NCI-H524 (cell line): ENCODE measurements at places on chromosomes 3 and 15.
A peak's percentile ranks its signal among the peaks of the same experiment; 100 is the strongest.

DNA sequence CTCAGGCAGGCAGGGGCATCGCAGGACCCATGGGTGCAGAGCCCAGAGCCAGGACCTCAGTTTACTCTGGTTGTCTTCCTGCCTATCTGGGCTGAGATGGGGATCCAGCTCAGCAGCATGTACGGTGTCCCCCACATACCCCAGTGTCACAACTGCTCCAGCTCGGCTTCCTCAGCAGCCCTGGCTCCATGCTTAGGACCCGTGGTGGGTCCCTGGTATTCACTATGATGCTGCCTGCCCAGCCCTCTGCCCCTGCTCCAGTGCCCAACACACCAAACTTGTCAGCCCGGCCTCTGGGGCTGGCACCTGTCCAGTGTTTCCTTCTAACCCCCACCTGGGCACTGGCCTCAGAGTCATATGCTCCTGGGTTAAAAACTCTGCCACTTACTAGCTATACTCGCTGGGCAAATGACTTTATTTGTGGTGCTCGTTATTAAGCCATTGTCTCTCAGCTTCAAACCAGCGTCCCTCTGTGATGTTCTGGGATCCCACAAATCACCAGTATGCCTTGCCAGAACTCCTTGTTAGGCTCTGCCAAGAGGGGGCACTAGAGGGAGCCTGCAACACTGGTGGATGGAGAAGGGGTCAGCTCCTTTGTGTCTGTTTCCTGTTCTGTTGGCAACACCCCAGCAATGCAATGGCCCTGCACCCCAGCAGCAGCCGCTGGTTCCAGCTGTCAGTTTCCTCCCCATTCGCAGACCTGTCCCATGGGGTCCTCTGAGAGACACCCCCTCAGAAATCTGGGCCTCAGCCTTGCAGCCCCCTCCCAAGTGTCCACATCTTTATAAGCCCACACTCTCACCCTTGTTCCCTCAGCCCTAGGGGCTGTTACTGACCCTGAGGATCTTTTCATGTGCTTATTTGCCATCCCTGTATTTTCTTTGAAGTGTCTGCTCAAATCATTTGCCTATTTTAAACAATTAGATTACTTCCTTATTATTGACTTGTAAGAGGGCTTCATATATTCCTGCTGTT, 24.1 kb upstream of the MRPS22 start:
- DNase-seq, result no peak

- DNase-seq, result no peak
Observed at GRCh38 chr3:11600501-11601282, 43.0 kb downstream of the VGLL4 start.

DNA sequence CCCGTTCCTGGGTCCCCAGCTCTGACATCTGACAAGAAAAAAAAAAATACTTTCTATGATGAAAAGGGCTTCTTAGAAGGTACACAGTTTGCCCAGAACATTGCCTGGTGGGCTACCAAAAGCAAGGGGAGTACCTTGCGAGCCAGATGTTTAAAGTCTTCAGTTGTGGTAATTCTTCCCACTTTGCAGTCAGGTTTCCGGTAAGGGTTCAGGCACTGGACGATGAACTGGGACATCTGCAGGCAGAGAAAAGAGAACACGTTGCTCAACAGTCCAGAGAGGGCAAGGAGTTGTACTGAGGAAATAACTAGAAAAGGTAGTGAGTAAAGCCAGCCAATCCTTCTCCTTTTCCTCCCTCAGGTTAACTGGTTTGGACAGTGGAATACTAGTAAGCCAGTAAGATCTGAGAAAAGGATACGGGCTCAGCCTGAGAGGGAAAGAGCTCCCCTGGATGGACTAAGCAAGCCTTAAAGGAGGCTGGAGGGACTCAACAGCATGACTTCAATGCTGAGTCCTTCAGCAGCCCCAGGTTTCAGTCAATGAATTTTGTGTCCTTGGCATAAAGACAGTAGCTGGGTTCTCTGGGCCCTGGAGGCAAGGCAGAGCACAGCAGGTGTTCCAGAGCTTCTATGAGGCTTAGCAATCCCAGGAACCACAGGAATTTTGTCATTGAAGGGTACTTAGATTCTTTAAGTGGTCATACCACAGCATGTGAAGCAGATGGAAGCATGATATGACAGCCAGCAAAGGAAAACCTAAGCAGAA, 38.2 kb downstream of the NBEAL2 start:
- DNase-seq, result peak; percentile 35

- DNase-seq, result no peak
Observed at GRCh38 chr3:9121366-9122001, 128.0 kb downstream of the SRGAP3 start.

DNA sequence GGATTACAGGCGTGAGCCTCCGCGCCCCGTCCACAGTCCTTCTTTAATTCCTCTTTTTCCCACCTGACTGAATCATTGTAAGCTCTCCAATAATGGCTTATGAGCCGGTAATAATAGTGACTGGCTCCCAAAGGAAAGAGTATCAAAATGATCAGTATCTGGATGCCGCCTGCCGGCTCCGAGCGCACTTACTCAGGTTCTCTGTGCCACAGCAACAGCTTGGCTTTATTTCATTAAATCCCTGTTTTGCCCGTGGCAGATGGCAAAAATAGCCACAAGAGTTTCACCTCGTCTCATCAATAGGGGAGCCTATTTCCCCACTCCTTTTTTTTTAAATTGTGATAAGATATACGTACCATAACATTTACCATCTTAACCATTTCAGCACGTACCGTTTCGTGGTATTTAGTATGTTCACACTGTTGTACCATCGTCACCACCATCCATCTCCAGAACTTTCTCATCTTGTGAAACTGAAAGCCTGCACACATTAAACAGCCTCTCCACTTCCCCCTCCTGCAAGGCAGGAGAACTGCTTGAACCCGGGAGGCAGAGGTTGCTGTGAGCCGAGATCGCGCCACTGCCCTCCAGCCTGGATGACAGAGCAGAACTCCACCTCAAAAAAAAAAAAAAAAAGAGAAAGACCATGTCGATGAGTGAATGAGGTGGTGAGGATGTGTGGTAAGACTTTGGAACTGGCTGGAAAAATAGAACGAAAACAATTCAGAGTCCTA, 80.7 kb upstream of the DLG1 start:
- peak; percentile 84 for DNase-seq

GRCh38 chr15:51162865-51163762, 68.4 kb upstream of the TNFAIP8L3 start:
- DNase-seq, result peak; percentile 61

- DNase-seq, result no peak
Observed at GRCh38 chr3:38114052-38114874, 22.7 kb downstream of the ACAA1 start.

- DNase-seq, result peak; percentile 38
Observed at GRCh38 chr3:85576091-85576690, 617.4 kb downstream of the CADM2 start.

GRCh38 chr15:66647358-66647757, 54.7 kb upstream of the SMAD6 start:
- no peak for DNase-seq

- no peak for DNase-seq
Observed at GRCh38 chr15:47296881-47297280, 420.4 kb upstream of the SEMA6D start.

GRCh38 chr15:74060251-74060650, 22.1 kb downstream of the GOLGA6A start:
- DNase-seq, result no peak

- no peak for DNase-seq
Observed at GRCh38 chr3:103075282-103075681, 640.5 kb downstream of the ZPLD1 start.

GRCh38 chr3:8868996-8869395, 94.3 kb downstream of the RAD18 start:
- DNase-seq, result no peak

GRCh38 chr3:117427081-117427480, 717.5 kb downstream of the TUSC7 start:
- peak; percentile 99 for DNase-seq

- no peak for DNase-seq
Observed at GRCh38 chr3:22421589-22421988, 670.6 kb upstream of the ZNF385D start.

DNA sequence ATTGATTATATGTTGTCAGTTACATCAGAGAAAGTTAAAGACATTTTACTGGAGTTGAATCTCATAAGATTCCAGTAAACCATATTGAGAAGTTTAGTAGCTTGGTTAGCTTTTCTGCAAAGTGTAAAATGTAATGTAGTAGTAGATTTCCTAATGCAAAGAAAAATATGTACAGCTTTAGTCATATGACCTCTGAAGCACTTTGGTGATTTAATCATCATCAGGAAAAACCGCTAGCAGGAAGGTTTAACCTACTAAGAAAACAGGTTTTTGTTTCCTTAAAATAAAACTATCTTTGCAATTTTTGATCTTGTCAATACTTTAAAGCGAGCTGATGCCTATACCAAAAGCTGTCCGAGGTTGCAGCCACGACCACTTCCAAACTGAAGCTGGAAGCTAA, 364.6 kb upstream of the ZNF385D start:
- DNase-seq, result no peak

DNA sequence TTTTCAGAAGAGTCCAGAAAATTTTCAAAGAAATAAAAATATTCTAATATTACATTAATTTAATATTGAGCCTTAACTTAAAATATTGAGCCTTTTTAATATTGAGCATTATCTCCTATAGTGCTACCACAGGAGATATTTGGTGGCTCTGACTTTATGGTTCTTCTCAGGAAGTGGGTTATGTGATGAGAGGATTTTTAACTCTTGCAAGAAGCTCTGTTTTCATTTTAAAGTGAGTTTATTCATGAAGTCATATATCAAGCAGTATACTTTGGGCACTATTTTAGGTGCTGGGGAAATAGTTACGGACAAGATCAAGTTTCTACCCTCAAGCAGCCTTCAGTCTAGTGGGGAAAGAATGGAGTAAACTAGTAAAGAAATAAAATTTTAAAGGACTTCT, 13.4 kb upstream of the MBNL1 start:
- no peak for DNase-seq

- DNase-seq, result peak; percentile 37
Observed at GRCh38 chr15:84035399-84035766, 200.2 kb upstream of the GOLGA6L4 start.

DNA sequence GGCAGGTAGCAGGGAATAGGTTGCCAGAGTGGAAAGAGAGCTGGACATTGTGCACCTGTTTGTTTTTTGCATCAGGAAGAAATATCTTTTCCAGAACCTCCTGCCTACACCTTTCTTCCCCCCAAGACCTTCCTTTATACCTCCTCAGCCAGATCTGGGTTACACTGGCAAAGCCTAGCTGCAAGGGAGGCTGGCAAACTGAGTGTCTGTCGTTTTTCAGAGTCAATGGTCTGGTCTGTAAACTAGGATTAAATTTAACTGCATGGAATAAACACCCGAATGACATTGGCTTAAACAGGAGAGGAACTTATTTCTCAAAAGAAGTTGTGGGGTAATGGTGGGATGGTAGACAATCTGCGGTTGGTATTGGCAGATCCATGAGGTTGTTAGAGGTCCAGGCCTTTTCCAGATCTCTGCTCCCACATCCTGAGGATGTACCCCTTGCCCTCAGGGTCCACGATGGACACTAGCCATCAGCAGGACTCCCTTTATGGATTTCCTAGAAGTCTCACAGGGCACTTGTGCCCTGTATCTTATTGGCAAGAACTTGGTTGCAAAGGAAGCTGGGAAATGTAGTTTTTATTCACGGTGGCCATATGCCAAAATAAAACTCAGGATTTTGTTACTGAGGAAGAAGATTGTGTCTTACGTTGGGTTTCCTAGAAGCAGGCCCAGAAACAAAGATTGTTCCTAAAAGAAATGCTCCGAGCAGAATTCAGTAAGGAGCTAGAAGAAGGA, 3.2 kb upstream of the RARRES1 start:
- no peak for DNase-seq

DNA sequence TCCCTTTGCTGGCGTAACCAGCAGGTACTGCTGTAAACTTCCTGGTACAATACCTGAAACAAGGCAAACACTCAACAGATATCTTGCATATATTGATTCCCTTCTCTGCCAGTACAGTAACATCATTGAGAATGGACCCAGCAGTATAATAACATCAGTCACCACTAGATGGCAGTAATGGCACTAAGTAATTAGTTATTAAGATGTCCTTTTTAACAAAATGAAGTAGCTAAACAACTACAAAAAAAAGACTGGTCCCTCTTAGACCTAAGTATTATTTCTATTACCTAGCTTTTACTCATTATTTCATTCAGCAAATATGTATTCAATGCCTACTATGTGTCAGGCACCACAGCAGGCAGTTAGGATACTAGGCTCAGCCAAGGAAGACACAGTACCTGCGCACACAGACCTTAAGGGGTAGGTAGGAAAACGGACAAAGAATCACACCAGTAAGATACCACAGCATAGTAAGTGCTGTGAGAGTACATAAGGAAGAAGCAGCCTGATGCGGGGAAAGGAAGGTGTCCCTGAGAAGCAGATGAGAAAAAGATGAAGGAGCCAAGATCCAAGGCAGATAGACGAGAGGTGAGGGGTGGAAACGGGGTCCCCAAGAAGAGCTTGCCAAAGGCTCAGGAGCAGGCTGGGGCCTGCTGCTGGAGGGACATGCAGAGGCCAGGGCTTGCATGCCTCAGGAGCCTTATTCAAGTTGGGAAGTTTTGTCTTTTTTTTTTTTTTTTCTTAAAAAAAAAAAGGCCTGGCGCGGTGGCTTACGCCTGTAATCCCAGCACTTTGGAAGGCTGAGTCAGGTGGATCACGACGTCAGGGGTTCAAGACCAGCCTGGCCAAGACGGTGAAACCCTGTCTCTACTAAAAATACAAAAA, 102.7 kb upstream of the CHD2 start:
- peak; percentile 88 for DNase-seq

- DNase-seq, result peak; percentile 99
Observed at GRCh38 chr15:85780225-85780985, 14.3 kb downstream of the KLHL25 start.

GRCh38 chr3:126530171-126531050, 6.5 kb downstream of the CHST13 start:
- DNase-seq, result no peak

- no peak for DNase-seq
Observed at GRCh38 chr15:69131362-69132220, 28.8 kb upstream of the GLCE start.

DNA sequence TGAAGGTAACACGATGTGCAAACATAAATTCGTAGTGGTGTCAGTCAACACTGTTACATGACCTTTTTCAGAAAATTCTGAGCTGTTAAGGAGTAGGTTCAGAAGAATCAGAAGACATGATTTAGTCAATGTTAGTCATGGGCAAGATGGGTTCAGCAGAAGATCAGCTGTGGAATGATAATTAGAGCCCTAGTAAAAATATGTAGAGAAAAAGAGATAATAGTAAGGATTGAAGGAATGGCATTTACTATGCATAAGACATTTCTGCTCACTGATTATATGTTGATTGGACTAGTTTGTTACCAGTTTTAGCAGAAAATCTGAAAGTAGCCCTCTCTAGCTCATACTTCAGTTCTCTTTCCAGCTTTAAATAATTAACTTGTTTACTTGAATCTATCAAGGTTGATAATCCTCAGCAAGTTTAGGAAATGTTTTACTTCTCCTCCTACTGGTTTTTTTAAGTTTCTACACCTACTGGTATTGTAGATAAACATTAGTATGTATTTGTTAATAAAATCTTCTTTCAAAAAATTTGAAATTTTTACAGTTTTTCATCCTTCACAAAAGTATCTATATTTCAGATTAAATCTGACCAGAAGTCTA, 98.6 kb downstream of the ALCAM start:
- no peak for DNase-seq
